ENCODE measurements at places on chromosomes 13 and 19.

DNA sequence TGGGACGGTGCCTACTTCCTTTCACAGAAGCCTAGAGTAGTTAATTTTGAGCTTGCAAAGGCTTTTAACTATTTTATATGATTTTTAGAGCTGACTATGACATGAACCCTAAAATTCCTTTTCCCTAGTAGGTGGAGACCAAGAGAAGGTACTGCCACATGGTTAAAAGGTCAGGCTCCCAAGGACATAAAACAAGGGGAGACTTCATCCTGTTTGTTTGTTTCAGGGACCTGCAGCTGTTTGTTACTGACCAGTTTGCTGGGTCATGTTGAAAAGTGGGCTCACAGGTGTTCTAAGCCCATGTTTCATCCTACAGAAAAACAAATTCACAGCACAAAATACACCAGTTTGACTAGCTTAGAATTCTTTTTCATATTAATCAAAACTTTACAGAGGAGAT, 3.9 kb upstream of the ZNF460 start:
- DNase-seq, result no peak

DNA sequence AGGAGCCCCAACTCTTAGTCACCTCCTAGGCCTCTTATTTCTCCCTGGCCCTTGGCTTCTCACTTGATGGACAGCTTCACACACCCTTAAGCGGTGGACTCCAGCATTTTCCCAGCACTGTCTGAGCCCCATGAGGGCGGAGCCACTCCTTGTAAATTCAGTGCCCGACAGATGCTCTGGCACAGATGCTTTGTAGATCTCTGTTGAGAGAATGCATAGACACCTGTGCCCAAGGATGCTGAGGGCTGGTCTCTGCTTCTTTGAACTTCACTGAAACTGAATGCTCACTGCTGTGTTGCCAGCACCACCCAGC, 3.3 kb downstream of the SYCN start:
- DNase-seq, result no peak

DNA sequence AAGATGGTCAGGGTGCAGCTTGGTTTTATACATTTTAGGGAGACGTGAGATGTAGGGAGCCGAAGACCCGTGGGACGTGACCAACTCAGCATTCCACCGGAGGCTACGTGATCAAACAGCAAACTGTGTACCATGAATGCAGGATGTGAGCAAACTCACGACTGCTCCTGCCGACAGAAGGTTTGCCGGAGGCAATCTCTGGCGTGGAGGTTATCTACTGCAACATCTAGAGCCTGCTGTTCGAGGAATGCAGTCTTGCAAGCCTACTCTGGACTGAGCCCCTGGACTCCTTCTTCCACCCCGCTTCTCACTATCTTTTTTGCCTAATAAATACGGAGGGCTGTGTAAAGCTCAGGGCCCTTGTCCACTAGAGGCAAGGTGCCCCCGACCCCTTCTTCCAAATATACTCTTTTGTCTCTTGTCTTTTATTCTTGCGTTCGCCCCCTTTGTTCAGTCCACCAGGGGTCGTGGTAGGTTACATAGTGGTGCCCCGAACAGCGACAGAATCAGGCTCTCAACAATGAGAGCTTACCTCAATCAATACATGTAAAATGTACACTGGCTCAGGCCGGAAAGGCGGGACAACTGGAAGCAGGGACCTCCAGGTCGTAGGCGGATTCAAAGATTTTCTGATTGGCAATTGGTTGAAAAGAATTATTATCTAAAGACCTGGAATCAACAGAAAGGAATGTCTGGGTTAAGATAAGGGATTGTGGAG, 8.9 kb upstream of the OR1I1 start:
- no peak for DNase-seq

GRCh38 chr19:39481676-39482075, 1.0 kb downstream of the TIMM50 start:
- DNase-seq, result no peak

- no peak for DNase-seq
Observed at GRCh38 chr19:13339869-13340268, 166.4 kb downstream of the CACNA1A start.

DNA sequence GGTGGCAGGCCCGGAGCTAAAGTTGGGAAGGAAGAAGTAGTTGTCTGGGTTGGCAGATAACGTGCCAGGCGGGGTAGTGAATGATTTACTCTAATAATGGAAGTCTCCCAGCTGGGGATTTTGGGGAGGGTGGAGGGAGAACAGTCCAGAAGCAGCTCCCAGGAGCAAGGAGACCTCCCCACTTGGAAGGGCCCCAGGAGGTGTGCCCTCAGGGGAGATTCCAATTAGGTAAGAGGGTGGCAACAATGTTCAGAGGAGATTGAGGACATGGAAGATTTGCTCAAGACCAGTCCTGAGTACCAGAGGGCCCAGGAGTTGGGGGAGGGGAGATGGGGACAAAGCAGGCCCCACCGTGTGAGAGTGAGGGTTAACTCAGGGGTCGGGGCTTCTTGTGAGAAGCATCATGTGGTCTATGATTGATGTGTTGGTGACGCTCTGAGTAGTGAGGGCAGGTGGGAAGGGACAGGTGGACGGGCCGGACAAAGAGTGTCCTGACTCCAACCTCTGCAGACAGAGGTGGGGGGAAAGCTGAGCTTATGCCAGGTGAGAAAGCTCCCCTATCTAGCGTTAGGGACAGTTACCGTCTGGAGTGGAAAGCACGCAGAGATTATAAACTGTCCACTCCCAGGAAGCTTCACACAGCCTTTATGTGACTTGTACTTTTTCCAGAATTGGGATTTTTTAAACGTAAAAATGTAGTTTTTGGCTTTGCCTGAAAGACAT, 3.5 kb downstream of the SPINT2 start:
- DNase-seq, result no peak

DNA sequence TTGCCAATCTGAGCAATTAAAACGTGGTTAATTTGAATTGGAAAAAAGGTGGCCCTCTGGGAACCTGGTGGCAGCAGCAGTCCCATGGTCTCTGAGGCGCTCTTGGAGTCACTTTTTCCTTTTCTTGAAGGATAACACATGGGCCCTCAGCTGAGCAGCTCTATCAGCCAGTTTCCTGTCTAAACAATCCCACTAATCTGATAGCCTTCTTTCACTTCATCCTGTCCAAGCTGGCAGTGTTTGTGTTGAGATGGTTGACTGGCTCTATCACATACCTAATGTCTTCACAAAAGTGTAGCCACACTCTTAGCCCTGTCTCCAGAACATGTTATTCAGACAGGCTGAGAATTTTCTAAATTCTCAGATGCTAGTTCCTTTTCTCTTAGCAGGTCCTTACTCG, 10.7 kb downstream of the MZT1 start:
- no peak for DNase-seq

DNA sequence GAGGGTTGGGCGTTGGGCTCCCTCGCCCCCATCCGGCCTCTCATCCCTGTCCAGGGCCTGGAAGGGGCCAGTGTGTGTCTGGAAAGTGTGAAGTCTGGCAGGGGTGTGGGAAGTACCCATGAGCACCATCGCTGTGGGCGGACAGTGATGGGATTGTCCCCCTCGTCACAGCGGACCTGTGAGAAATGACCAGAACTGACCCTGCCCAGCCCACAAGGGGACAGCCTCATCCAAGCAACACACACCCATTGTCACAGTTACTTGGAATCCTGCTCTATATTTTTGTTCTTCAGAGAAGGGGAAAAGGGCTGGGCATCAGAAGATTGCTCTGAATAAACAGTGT, 18.6 kb downstream of the MCF2L start:
- no peak for DNase-seq

GRCh38 chr19:18214779-18215433, 11.1 kb upstream of the RAB3A start:
- DNase-seq, result no peak

DNA sequence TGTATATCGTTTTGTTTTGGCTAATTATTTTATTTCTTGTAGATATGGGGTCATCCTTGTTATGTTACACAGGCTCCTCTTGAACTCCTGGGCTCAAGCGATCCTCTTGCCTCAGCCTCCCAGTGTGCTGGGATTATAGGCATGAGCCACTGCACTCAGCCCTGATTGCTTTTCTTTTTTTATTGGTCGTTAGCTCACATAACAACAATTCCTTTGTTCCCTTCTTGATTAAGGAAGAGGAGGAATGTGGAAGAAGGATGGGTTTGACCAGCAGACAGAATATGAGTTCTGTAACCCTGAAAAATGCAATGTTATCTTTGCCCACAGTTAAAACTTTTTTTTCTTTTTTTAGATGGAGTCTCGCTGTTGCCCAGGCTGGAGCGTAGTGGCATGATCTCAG, 11.4 kb downstream of the BRME1 start:
- no peak for DNase-seq

DNA sequence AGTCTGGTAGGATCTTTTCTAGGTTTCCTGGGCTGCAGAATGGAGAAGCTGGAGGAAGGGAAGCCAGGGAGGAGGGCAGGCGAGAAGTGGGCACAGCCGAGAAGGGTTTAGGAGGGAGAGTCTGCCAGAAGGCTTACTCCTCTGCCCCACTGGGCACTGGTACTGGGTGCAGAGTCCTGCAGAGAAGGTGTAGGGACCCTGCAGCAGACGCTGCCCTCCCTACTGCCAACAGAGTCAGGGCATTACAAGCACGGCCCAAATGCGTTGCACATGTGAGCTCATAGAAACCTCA, 726 bp upstream of the PEPD start:
- no peak for DNase-seq

- DNase-seq, result no peak
Observed at GRCh38 chr13:32453981-32454380, 26.1 kb upstream of the N4BP2L1 start.

GRCh38 chr13:28447206-28447605, 47.7 kb downstream of the FLT1 start:
- DNase-seq, result no peak

GRCh38 chr19:46025835-46026234, 3.0 kb upstream of the PGLYRP1 start:
- no peak for DNase-seq

- no peak for DNase-seq
Observed at GRCh38 chr13:79691826-79692225, 210.9 kb downstream of the NDFIP2 start.

- DNase-seq, result no peak
Observed at GRCh38 chr13:51628059-51628852, 44.0 kb downstream of the WDFY2 start.

DNA sequence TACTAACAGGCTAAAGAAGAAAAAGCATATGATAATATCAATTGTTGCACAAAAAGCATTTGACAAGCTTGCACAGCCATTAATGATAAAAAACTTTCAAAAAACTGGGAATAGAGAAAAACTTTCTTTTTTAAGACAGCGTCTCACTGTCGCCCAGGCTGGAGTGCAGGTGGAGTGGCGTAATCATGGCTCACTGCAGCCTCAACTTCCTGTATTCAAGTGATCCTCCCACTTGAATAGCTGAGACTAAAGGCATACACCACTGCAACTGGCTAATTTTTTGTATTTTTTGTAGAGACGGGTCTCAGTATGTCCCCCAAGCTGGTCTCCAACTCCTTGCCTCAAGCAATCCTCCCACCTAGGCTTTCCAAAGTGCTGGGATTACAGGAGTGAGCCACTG, 382.8 kb downstream of the TSHZ3 start:
- DNase-seq, result no peak

- DNase-seq, result no peak
Observed at GRCh38 chr13:86562866-86563265, 763.6 kb upstream of the SLITRK6 start.

- DNase-seq, result no peak
Observed at GRCh38 chr13:25778808-25779305, 273.0 kb downstream of the SHISA2 start.

GRCh38 chr13:34307607-34308006, 489.7 kb downstream of the RFC3 start:
- no peak for DNase-seq

- DNase-seq, result no peak
Observed at GRCh38 chr19:30271816-30272215, 100.4 kb upstream of the ZNF536 start.
